Lower lobe of right lung (tissue), 2 donors: ENCODE measurements at places on chromosomes 16 and 17. TPM values are rescaled to one million over a fixed set of nuclear protein-coding genes. Genes with fewer than 3 reads are reported as not detected.

The KRTAP4-9 gene
- not detected for total RNA-seq

The ADAD2 gene
- not detected for total RNA-seq

The IL34 gene
- 2.6 TPM for total RNA-seq

The SCN4A gene
- total RNA-seq, result 0.18 TPM

- DNase-seq, result no peak
Observed at GRCh38 chr17:50219939-50220465, 18.6 kb upstream of the COL1A1 start.

GRCh38 chr16:81035398-81035974, at the start of gene ATMIN:
TSS of gene ATMIN (plus strand) at chr16:81035842. CDS start at chr16:81035871, 29 bp downstream.
- peak; percentile 90 for DNase-seq

- no peak for DNase-seq
Observed at GRCh38 chr16:55488306-55488705, 9.3 kb downstream of the MMP2 start.

GRCh38 chr17:28076144-28076543, 33.7 kb downstream of the NLK start:
- no peak for DNase-seq

DNA sequence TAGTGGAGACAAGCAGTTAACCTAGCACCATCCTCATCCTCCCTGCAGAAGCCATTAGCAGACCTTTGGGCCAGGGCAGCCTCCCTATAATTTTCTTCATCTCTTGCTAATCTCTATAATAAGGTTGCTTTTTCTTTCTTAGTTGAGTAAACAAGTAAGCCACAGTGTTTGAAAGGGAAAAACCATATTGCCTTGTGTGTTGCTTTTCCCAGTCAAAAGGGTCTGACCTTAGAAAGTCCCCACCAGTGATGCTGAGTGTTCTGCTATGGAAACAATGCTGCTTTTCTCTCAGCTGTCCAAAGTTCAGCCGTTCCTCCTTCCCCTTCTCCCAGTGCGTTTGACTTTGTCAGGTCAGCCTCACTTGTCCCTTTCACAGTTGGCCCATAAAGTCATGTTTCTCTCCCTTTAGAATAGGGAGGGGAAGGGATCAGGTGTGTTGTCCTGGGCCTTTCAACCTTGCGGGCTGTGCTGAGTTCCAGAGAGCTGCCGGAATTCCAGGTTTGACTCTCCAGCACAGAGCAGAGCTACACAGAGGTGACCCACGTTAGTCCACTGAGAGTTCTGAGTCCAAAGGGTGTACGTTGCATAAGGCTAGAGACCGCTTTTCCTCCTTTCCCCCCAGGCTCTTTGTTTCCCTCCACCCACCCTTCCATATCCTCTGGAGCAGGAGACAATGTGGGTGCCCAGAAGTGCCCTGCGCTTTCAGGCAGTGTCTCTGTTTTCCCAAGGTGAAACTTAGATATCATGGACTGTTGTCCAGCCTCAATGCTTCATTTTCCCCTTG, 15.9 kb upstream of the CLEC18C start:
- no peak for DNase-seq

GRCh38 chr16:57401943-57402640, 2.5 kb upstream of the CCL17 start:
- DNase-seq, result no peak

- peak; percentile 61 for DNase-seq
Observed at GRCh38 chr17:35930211-35931065, at the start of gene RDM1. TSS of gene RDM1 (minus strand) at chr17:35930773. CDS start at chr17:35930727, 46 bp downstream.

DNA sequence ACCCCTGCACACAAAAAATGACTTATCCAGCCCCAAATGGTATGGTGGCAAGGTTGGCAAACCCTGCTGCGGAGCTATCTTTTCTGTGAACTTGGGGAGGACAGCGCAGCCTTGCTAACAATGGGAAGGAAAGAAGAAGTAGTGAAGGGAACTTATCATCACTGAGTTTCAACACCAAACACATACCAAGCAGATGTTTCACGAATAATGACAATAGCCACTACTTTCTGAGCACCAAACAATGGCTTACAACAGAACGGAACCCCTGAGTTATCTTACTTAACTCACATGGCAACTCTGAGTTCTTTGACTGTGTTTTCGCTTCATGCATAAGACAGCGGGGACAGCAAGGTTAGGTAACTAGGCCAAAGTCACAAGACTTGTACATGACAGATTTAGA, 148.9 kb downstream of the XYLT1 start:
- DNase-seq, result no peak

DNA sequence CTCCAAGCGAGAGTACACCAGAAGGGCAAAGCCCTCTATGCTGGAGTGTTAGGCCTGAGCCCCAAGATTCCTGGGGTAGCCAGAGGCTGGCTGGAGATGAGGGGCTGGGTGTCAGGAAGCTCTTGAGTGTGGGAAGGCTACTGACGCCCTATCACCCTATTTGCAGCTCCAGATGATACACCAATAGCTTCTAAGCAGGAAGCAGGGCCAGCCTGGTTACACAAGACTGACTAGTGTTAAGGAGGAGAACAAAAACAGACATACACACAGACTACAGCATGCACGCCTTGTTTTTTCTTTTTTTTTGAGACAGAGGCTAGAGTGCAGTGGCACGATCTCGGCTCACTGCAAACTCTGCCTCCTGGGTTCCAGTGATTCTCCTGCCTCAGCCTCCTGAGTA, 15.9 kb downstream of the POLR3K start:
- peak; percentile 58 for DNase-seq

DNA sequence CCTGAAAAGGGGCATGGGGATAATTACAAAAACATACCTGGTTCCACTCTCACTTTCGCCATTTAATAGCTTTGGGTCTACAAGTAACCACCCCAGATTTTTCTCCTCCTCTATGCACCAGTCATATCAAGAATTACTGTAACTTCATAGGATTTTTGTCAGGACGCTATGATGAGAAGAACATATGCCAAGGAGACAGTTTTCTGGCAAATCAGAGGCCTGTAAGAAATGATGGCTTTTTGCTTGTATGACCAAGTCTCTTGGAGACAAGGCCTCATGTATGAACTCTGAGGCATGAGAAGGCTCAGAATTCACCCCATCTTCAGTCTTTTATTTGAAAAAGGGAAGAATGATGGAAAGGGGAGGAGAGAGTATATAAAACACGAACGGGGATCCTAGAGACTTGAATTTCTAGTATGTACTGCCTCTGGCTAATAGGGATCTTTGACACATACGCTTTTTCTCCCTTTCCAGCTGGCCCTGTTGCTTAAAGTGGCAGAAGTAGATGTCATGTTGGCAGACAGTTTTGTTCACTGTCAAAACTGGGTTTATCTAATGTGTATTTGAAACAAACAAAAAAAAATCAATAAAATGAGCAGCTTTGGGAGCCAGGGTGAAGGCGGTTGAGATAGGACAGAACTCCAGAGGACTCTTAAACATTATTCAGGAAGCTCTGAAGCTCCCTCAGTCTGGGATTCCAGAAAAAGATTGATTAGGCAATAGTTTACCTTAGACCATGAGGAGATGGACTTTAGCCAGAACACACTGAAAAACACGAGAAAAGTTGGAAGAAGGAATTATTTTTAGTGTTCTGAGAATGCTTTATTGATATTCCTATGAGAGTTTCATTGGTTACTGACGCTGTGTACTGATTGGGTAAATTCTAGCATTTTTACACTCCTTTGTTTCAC, 656.6 kb downstream of the WWOX start:
- no peak for DNase-seq

DNA sequence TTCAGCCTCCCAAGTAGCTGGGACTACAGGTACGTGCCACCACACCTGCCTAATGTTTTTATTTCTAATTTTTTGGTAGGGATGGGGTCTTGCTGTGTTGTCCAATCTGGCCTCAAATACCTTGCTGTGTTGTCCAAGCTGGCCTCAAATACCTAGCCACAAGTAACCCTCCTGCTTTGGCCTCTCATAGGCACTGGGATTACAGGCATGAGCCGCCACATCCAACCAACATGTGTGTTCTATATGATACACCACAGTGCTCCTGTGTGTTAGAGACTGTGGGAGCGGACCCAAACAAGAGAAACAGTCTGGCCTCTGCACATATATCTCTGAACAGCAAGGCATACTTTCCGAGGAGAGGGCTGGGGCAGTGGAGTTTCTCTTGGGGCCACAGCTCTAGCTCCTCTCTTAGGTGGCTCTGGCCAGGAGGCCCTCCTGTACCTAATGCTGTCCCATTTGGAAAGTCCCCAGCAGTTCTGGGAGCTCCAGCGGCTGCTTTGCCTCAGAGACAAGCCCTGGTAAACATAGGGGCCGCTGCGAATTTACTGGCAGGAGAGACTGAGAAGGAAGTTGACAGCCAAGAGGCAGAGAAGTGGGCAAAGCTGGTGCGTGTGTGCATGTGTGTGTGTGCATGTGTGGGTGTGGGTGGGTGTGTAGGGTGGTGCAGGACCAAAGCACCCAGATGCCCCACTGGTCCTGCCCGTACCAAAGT, 95.0 kb downstream of the RAB11FIP4 start:
- peak; percentile 61 for DNase-seq

DNA sequence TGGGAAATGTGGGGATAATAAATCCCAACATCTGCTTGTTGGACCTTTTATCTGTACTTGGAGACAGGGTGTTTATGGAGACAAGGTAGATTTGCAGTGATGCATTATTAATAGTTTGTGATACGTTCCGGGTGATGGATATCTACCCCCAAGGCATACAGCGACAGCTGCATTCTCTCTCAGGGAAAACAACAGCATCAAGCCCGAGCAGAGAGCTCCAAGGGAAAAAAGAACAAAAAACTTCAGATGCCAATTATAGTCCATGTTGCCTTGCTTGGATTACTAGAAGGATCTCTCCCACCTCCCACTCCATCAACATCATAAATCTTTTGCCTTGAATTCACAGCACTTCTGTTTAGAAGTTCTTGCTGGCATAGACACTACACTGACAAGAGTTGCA, 187.5 kb upstream of the CDH11 start:
- DNase-seq, result no peak

- no peak for DNase-seq
Observed at GRCh38 chr17:64125937-64126336, 4.0 kb downstream of the ERN1 start.
